HAP-1 (cell line): ENCODE measurements at places on chromosomes 16 and 17.
A peak's percentile ranks its signal among the peaks of the same experiment; 100 is the strongest.

DNA sequence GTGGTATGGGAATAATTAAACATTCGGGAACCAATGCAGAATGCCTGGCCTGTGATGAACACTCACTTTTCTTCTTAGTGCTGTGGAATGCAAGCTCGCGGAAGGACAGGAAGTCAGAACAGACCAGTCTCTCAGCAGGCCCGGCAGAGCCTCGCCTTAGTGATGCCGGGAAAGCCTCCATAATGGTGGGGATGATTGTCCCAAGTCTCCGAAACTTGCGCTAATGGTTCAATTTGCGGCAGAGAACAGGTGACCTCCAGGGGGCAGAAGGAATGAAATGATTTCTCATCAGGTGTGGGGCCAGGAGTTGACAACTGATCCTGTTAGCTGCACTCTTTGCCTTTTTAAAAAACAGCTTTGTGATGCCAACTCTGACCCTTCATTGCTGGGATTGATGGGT lies 170.6 kb downstream of the GSG1L start:
- DNase-seq = no peak

DNA sequence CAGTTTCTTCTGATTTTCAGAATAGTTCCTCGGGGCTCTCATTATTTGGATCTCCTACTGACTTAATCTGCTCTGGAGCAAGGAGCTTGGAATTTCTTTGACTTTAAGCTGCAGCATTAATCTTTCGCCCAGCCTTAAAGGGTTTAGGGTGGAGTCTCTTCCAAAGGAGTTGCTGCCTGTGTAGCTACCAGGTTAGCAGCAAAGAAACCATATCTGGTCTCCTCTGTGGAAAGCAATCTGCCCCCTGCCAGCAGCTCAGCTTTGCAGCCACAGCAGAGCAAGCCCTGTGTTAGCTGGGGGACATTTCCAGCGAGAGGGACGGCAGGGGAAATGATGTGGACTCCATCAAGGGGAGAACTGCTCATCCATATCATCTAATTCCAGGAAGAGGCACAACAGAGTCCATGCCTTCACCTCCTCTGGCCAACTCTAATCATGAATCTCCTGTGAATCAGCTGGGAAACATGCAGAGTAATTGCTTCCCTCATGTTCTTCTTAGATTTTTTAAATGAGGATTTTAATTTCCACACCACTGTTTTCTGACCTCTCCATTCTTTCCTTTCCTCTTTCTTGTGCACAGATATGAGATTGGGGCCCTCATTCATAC lies 827.6 kb upstream of the CA10 start:
- no peak for DNase-seq

DNA sequence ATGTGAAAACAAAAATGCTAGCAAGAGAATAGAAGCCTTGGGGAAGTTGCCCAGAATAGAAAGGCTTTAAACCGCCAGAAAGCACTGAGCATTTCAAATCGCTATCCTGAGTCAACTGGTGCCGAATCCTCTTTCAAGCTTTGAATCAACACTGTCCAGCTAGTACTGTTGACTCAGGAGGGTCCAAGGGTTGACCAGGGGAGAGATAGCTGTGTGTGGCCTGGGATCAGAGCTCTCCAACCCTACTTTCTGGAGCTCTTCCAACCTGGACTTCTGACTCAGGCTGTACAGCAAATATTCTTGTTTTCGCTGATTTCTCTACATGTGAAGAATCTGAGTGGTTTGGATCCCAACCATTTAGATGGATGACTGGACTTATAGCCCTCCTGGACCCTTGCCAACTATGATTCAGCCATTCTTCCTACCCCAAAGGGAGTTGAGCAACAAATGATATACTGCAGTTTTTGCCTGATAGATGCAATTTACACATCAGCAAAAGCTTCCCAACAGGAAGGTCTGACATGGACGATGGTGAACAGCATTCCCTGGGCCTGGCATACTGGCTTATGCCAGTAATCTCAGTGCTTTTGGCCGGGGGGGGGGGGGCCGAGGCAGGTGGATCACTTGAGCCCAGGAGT lies 154.0 kb upstream of the SDK2 start:
- no peak for DNase-seq

GRCh38 chr17:33322063-33322462 lies 29.0 kb upstream of the ASIC2 start:
- DNase-seq = no peak

DNA sequence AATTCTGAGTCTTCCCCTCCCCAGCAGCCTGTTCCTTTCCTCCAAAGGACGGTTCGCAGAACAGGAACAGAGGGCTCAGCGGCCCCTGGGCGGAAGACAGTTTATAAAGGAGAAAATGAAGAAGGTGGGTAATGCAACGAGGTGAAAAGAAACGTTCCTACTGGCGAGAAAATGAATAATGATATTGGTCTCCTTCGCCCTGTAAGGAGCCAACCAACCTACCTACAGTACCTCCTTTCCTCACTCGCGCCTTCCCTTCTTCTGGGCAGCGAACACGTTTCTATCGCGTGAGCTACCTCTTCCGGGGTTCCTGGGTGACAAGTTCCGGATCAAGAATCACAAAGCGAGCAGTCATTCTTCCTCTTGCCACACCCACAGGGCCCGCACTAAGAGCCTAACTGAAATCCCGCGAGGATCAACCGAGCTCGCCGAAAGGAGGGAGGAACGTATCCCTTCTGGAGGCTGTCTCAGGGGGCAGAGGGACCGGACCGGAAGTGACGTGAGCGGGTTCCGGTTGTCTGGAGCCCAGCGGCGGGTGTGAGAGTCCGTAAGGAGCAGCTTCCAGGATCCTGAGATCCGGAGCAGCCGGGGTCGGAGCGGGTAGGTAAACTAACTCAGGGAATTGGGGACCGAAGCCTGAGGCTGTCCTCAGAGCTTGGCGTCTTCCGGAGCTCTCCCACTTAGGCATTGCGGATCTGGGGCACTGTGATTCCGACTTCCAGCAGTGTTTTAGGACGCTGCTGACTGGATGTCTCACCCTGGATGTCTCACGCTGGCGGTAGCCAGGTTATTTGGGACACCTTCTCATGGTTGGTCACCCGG lies at the start of the genes PTRH2 and VMP1:
PTRH2 (minus strand) TSS at position 282 of the 822 bp plus-strand sequence. CDS start 9,452 bp downstream, outside the sequence.
VMP1 (plus strand) TSS at position 506 of the 822 bp plus-strand sequence. CDS start 23,793 bp downstream, outside the sequence.
- DNase-seq = peak; percentile 99

DNA sequence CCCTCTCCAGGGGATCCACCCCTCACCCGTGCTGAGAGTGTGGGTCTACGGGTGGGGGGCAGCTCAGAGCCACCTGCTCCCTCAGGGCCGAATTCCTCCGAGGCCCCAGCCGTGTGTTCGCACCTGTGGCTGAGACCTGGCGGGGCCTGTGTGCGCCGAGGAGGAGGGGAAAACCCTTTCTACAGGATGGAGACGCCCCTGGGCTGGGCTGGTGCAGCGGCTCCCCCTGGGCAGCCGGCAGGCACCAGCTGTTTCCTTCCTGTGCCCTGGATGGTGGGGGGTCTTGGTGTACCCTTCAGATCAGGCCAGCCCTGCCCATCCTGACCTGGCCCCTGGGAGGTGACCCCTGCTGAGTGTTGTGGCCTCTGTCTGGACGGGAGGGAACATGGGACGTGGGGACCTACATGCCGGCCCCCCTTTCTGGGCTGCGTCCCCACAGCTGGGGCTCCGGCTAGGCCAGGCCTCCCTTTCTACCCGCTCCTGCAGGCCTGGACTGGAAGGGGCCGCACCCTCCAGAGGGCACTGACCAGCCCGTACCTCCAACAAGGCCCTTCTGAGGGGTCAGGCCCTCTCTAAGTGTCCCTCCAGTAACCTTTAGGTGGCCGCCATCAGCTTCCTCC lies 28.3 kb upstream of the PABPN1L start:
- no peak for DNase-seq

DNA sequence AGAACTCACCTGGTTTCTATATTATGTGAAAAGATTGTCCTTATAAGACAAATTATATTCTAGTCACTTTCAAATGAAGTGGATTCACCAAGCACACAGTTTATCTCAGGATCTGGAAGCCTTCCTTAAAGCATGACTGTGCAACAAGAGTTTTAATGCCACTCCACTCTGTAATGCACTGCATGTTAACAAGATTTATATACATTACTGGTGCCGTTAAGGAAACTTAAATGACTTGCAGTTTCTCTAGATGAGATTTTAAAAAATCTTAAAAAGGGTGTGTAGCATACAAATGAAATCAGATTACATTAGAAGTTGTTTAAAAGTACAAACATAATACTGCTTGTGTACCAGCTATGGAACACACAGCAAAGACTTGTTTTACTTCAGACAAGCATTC lies 150.8 kb downstream of the SNX11 start:
- DNase-seq = no peak

GRCh38 chr16:69084289-69084688 lies 21.2 kb upstream of the HAS3 start:
- no peak for DNase-seq

DNA sequence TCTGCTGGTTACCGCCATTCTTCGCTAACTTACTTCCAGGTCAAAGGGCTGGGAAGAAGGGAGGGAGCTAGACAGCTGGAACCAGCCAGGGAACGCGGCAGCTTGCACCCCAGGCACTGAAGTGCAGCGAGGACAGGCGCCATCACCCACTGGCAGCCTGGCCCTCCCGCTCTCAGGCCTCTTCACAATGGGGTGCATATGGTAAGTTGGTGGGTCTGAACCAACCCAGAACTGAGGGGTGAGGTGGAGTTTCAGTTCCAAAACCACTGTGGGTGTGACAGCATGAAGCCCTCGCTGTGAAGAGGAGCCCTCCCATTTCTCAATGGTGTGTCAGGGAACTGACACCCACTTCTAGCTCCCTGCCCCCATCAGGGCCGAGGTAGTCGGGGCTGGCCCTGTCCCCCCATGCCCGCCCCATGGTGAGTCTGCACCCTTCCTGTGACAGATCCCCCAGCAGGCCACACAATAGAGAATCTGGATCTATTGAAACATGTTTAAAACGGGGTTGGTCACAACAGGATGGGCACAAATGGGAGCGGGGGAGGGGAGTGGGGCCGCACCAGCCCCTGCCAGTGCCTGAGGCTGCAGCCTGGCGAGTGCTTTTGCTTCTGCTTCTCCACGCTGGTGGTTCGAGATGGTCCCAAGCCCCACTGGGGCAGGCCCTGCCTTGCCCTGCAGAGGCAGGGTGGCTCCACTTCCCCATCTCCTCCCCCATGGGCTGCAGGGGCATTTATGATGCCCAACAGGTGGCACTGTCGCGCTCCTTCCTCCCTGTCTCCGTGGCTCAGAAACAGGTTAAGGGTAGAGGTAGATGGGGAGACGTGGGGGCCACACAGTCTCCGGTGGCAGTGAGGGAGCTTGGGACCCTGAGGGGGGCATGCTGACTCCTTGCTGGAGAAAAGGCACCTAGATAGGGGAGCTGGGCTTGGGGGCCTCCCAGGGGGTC lies 2.3 kb downstream of the LIMD2 start:
- DNase-seq = no peak

GRCh38 chr16:55297062-55297909 lies 26.7 kb upstream of the IRX6 start:
- no peak for DNase-seq

- no peak for DNase-seq
Measured at GRCh38 chr17:77315010-77315409, 174.2 kb downstream of the SEC14L1 start.

DNA sequence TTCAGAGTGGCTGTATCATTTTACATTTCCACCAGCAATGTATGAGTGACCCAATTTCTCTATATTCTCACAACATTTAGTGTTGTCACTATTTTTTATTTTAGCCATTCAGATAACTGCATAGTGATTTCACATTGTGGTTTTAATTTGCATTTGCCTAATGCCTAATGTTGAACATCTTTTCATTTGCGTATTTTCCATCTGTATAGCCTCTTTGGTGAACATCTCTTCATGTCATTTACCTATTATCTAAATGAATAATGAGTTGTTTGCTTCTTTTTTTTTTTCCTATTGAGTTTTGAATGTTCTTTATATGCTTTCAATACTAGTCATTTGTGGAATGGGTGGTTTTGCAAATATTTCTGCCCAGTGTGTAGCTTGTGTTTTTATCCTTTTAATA lies 120.9 kb upstream of the CPHXL start:
- DNase-seq = peak; percentile 84

- no peak for DNase-seq
Measured at GRCh38 chr17:19333132-19333440, 29.4 kb downstream of the B9D1 start.

- DNase-seq = no peak
Measured at GRCh38 chr16:80990577-80990976, 16.1 kb downstream of the CMC2 start.

- DNase-seq = no peak
Measured at GRCh38 chr16:70476272-70477020, 22.1 kb downstream of the FCSK start.

- DNase-seq = no peak
Measured at GRCh38 chr16:3171181-3171854, 16.7 kb upstream of the OR1F1 start.

DNA sequence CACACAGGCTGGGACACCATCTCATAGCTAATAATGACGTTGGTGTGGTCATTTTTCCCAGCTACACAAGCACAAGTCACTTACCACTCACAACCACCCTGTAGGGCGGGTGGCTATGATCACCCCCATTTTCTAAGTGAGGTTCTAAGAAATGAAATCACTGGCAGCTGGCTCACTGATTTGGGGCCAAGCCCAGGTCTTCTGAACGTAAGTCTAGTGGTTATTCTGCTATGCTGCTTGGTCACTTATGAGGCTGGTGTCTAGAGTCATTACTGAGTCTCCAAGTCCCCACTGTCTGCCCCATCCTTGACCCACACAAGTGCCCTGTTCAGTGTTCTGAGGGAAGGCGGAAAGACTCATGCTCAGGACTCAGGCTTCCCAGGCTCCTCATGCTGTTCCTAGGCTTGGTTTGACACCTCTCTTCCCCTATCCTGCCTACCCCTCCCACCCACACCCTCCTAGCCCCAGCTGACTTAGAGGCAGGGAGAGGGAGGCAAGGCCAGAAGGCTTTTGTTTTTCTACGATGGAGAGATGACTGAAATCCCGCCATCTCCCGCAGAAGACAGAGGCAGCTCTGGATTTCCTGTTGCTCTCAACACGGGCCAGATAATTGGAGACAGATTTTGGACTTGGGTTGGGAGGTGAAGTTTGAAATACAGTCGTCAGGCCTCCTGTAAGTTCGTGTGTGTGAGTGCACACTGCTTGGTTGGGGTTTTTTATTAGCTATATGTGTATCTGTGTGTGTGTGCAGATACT lies 32.2 kb downstream of the FZD2 start:
- DNase-seq = no peak

DNA sequence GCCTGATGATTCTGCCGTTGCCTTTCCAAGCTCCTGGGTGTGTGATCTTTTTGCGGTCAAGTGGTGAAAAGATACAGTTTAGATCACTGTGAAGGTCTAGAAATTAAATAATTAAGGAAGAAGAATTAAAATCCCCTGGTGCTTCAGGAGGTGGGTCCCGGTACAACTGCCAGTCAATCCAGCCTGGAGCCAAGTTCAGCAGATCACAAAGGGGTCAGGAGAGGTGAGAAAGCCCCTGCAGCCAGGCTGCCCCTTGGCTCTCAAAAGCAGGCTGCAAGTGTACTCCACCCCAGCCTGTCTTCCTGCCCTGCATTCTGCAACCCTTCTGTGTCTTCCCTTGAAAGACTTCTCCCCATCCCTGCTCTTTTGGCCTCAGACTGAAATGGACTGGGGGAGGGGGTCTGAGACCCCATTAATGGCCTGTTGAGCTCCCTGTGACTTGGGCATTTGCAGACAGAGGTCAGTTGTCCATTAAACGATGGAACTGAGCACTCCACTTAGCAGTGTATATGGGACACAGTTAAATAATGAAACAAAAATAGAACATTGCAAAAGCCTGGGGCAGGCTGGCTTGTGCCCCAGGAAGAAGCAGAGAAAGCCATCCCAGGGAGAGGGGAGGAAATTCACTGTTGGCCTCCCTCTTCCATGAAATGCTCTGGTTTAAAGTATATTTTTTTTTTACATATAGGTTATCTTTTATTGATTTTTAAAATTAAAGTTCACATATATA lies 15.1 kb downstream of the CACNG5 start:
- DNase-seq = no peak
